ENCODE measurements at places on chromosomes 4 and X.

- no peak for DNase-seq
These were observed 307.6 kb upstream of the NOCT start for GRCh38 chr4:138707746-138708677.

DNA sequence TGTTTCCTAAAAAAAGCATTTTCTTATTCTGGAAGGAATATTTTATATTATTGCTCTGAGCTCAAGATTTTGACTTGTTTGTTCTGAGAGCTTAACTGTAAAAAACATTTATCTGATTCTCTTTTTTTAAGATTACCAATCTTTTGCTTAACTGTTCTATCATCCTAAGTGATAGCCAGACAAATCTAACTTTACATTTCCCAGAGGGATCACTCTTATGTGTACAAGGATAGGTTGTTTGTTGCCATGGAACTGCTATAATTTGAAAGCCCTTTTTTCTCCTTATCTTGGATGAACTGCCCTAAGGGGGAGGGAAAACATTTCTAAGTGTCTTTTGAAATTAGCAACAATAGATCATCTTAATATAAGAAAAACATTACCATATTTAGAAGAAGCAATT is 494.7 kb downstream of the TRAM1L1 start:
- no peak for DNase-seq

GRCh38 chrX:44906041-44906440 is 33.1 kb downstream of the KDM6A start:
- DNase-seq = no peak

- no peak for DNase-seq
These were observed 71.7 kb upstream of the TLR3 start for GRCh38 chr4:185997296-185997695.

DNA sequence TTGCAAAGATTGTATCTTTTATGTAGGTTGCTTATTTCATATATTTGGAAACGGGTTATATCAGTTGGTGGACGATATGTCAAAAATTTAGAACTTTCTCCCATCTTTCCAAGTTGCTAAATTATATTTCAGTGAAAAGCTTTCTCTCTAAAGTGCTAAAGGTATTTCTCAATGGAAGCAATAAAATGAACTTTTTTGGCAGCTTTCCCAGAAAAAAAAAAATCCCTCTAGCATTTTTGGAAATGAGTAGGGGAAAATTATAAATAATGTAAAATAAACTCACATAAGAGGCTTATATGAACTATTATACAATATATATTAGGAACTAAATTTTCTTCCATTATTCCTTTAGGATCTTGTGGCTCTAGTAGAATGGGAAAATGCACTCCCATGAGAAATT is 152.2 kb downstream of the GRID2 start:
- no peak for DNase-seq

GRCh38 chr4:48780865-48781214 is 761 bp upstream of the FRYL start:
- DNase-seq = peak; percentile 52

DNA sequence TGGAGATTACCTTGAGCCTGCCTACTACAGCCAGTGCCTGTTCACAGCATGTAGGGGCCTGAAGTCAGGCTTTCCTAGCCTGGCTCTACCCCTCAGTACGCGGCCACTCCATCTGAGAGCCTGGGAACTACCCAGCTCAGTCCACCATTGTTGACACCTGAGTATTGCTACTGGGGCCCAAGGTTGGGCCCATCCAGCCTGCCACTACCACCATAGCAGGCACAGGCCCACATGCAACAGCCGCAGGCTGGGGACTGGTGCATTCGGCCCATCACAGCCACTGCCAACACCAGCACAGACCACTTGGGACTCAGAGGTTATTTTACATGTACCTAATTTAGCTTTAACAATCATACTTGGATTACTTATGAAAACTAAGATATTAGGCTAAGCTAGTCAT is 314.0 kb downstream of the GALNTL6 start:
- no peak for DNase-seq
